Activated CD4-positive, alpha-beta T cell treated with anti-CD3 and anti-CD28 coated beads, Interleukin-2, amount 10 ng/mL, durations not matched to agents 7 days and 5 days (primary cell): ENCODE measurements at places on chromosomes 1 and 21. TPM values are rescaled to one million over a fixed set of nuclear protein-coding genes. Genes with fewer than 3 reads are reported as not detected.

DNA sequence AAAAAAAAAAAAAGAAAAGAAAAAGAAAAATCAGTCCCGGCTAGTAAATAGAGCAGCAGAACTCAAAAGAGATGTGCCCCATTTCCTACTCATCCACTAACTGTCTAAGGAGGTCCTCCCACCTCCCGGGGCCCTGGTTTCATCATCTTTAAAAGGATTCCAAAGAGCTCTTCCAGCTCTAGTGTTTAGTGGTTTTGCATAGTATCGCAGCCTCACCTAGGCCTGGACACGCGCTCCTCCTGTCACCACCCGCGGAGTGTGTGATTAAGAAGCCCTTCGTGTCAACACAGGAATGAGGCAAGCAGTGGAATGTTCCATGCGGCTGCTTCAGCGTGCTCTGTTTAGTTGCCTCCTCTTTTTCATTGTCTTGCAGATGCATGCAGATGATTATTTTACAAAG, 49.0 kb downstream of the LBR start:
- no peak for DNase-seq

Gene GIPC2
- total RNA-seq: 0.10 TPM

- DNase-seq: peak; percentile 65
Measured at GRCh38 chr21:17925000-17925610, 105.9 kb upstream of the C21orf91 start.

GRCh38 chr1:115701090-115701489, 59.3 kb downstream of the VANGL1 start:
- no peak for DNase-seq

GRCh38 chr1:111515291-111516004, 12.0 kb upstream of the ADORA3 start:
- DNase-seq: no peak

DNA sequence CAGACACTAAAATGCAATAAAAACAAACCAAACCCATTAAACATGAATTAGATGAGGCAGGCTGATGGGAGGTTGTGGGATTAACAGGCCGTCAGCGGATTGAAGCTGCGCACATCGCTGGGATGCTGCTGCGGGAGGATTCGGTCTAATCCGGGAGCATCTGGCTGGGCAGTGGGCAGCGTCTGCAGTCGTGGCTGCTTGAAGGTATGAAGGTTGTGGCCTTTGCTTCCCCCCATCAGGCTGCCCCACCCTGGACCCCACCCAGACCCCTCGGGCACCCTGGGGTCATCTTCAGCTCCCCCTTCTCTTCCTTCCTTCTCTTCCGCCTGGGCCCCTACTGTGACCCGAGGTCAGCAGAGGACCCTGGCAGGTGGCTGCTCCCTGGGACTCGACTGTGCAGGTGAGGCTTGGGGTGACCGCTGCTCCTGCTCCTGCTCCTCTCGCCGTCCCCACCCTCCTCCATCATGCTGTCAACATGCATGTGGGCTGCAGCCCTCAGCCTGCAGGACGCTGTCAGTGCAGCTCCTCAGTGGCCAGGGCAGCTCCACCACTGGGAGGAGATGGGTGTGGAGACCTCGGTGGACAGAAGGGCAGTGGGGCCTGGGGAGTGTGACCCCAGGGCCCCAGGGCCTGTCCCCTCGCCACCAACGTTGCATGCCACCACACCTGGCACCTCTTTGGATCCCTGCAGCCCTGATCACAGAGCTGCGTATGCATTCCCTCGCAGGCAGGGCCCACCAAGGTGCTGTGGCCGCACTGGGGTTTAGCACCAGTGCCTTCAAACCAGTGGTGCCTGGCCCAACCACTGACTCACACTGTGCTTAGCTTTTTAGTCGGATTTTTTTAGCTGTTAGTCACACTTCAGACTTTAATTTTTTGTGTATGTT, 112.2 kb upstream of the COL6A1 start:
- DNase-seq: no peak

Gene TNFRSF18
- 26.0 TPM for total RNA-seq

DNA sequence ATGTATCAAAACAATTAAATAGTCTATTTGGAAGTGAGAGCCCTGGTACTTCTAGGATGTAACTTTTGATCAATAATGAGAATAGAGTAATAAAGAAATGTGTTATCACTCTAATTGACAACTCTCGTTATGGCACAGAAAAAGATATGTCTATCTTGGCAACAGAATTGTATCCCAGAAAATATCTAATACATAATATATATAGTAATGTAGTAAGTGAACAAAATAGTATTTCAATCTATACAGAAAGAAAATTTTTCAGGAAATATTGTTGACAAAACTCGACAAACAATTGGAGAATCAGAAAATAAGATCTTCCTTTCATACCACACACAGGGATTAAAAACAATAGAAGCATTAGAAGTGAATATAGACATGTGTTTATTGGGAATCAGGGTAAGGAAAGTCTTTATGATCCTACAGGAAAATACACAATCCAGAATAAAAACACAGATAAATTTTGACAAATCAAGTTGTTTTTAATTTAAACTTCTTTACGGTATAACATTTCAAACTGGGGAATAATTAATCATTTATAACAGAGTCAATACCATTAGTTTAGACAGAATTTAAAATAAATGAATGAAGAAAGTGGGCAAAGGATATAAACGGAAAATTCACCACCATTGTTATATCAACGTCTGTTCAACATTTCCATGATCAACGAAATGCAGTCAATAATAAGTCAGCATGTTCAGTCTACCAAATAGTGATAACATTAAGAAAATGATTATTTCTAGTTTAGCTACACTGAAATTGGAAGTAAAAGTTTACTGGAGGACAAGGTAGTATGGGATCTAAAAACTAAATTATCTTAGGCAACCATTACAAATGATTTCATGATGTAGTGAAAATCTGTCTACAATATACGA, 1526.5 kb upstream of the TPTE start:
- DNase-seq: no peak
